Posterior vena cava (tissue), 2 donors: ENCODE measurements at places on chromosomes 7 and 10.
A peak's percentile ranks its signal among the peaks of the same experiment; 100 is the strongest.

DNA sequence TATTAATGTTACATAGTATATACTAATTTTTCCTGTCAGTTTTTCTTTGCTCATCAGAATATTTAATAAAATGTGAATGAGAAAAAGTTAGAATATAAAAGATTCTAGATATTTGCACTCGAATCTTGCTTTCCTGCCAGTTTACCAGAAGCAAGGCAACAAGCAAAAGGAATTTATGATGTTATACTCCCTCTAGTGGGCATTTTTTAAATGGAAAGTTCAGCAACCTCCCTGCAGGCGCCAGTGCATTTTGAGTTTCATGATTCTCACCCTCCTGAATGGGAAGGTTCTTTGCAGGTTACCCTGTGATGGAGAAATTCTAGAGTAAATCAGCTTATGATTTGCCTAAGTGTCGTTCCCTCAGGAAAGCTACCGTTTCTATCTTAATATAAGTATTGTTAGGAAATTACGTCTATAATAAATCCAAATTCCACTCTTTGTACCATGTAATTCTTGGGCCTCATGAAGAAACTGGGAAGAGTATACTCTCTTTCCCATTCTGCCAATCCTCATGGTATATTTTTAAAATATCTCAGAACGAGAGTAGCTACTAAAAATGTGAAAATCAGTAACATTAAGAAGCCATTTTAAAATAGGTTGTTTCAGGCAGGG, 350.0 kb downstream of the CRPPA start:
- no peak for DNase-seq

DNA sequence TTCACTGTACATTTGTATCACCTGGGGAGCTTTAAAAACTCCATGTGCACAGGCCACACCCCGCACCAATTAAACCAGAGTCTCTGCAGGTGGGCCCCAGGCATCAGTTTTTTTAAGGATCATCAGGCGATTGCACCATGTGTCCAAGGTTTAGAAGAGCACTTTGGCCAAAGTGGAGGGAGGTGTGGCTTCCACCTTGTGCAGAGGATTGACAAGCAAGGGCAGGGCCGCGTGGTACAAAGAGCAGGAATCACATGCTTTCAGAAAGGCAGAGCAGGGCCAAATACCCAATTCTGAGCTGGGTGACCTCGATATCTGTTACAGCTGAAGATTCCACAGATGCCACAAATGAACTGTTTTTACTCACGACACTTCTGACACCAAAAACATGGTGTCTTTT, 52.4 kb downstream of the NOC3L start:
- DNase-seq: no peak

DNA sequence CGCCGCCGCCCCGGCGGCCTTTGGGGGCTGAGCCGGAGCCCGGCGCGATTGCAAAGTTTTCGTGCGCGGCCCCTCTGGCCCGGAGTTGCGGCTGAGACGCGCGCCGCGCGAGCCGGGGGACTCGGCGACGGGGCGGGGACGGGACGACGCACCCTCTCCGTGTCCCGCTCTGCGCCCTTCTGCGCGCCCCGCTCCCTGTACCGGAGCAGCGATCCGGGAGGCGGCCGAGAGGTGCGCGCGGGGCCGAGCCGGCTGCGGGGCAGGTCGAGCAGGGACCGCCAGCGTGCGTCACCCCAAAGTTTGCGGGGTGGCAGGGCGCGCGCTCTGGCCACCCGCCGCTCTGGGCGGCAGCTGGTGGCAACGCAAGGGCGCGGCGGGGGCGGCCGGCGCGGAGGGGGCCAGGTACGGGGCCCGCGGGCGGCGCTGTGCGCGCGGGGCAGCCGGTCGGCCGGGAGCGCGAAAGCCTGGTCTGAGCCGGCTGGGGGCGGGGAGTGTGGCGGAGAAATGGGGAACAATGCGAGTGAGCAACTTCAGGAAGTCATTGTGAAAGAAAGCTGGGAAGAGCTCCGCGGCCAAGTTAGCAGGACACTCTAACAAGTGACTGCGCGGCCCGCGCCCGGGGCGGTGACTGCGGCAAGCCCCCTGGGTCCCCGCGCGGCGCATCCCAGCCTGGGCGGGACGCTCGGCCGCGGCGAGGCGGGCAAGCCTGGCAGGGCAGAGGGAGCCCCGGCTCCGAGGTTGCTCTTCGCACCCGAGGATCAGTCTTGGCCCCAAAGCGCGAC, at the start of gene IKZF1:
IKZF1 (plus strand) TSS at position 588 of the 782 bp plus-strand sequence. CDS start 14,346 bp downstream, outside the sequence.
- DNase-seq: peak; percentile 93

- no peak for DNase-seq
Measured at GRCh38 chr7:151719897-151720242, 157.0 kb downstream of the PRKAG2 start.

GRCh38 chr10:106557053-106557452, 607.5 kb downstream of the SORCS1 start:
- no peak for DNase-seq

DNA sequence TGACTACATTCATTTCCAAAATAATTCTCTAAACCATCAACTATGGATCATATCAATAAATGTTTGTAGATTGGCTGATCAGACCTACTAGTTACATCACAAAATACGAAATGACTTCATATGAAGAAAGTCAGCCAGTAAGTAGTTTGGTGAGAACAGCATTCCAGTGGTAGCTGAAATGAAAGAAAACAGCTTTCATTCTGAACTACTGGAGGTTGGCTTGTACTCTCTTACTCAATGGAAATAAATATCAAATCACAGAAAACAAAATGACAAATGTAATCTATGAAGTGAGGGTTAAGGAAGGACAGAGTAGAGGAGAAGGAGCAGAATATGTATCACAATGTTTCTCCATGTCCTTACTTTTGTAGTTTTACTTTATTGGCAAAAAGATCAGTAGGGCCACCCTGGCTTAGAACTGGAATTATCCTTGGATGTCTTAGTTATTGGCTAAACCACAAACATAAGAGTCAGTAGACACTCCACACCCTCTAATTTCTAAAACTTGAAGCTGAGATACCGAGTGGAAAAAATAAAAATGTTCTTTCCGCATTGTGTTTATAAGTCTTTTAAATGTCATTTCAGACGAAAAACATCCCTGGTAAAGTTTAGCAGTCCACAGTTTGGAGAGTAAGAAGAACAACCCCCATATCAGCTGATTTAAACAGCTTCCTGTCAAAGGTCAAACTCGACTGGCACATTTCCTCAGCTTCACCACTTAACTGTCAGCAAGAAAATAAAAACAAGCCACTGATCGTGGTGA, 74.0 kb upstream of the DGKI start:
- no peak for DNase-seq

GRCh38 chr10:80693565-80693964, 155.9 kb downstream of the SH2D4B start:
- DNase-seq: no peak

DNA sequence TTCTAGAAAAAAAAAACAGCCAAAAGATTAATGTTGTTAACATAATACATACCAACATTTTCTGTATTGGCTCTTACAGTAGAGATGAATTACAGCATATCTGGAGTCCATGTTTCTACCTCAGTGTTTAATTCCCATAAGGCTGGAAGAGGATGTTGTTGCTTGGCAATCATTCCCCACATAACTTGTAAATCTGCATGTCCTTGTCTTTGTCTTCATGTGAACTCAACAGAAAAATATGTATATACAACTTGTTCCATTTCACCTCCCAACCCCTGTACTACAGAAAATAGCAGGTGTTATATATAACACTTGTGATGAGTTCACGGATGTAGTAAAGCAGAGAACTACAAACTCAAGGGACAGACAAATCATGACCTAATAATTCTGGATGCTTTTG, 160.9 kb upstream of the SEMA3C start:
- DNase-seq: no peak

DNA sequence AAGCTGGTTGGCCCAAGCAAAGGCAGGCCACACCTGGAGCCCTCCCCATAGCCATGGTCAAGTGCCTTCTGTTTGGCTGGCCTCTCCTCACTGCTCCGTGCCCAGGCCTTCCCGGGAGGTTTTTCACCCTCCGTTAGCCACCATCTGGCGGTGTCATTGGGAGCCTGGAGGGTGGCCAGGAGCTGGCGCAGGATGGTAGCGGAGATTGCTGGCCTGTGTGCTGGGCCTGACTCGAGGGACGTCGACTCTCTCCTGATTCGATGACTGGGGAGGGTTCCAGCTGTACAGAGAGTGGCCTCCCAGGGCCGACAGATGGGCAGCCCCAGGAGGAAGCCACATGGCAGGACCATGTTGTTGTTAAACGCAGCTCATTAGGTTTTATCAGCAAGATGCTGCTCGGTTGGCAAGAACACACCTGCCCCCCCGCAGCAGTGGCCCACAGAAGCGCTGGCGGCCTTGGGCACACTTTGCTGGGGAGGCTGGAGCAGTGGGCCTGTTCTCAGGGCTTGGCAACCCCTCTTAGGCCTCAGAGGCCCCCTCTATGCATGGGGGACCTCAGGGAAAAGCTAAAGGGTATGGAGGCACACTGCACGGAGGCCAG, 64.0 kb upstream of the CACUL1 start:
- DNase-seq: no peak

DNA sequence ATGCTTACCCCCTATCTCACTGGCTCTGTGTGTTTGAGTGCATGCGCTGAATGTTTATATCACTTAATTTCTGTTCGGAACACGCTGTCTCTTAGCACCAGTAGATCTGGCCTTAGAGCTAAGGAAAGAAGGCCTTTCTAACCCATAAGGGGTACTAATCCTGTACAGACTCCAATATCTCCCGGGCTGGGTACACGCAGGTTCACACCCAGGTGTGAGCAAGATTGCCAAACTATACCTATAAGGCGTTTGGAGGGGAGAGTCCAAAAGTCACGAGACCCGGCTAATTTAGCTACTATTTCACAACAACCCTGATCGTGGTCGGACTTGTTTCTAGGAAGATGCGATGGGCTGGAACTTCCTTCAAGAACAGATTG, 727 bp upstream of the PDSS1 start:
- no peak for DNase-seq

- no peak for DNase-seq
Measured at GRCh38 chr10:30503700-30504266, 69.8 kb downstream of the MAP3K8 start.

- DNase-seq: no peak
Measured at GRCh38 chr10:130018265-130018664, 54.2 kb upstream of the EBF3 start.

DNA sequence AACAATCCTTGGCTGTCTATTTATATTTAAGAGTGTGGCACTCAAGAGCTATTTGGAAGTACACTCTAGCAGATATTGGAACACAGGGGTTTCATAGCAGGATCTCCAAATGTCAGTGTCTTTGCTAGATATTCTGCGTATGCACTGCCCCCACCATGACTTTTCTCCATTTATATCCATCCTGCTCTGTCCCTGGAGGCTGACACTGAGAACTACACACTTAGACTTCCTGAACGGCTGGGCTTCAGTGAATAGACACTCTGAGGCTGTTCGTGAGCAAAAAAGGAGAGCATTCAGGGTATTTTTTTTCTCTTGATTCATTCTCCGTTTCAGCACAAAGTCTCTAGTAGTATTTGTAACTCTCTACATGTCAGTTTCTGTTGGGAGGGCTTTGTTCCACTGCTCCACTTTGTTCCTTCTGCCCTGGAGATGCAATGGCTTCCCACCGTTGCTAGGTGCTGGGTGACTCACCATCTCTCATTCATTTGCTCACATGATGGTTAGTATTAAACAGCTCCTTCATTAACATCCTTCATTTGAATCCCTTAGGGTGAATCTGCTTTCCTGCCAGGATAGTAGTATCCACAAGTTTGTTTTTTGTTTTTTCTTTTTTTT, 155.9 kb upstream of the SLC13A1 start:
- DNase-seq: no peak

DNA sequence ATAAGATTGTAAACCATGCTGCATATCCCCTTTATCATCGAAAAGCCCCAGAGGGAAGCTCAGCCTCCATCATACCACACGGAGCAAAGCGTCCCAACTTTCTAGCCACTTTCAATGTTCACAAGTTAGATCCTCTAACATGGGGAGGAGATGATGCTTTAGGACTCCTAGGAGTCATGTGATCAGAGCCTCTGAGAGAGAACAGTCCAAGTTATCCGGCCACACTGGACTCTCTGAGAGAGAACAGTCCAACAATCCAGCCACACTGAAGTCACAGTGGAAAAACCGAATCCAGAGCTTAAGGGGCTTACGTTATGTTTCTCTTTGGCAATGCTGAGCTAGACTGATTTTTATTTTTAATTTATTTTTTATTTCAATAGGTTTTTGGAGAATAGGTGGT, 72.5 kb downstream of the MALSU1 start:
- DNase-seq: no peak

DNA sequence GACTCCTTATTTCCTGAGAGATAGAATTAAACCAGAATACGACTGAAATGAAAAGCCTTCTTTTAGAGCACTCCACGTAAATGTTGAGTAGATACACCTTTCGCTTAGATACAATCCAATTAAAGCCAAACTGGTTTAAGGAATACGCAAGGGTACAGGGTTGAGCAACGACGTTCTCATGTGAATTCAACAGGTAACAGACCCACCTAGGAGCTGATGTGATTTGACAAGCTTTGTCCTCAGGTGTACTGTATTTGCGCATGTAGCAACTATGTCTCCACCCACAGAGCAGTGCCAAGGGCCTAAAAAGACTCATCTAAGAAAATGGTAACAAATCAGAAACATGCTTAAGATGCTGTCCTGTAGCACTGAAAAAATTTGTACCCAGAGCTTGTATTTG, 139.6 kb downstream of the GATA3 start:
- DNase-seq: no peak

- no peak for DNase-seq
Measured at GRCh38 chr10:50027195-50027594, 39.0 kb downstream of the AGAP6 start.

DNA sequence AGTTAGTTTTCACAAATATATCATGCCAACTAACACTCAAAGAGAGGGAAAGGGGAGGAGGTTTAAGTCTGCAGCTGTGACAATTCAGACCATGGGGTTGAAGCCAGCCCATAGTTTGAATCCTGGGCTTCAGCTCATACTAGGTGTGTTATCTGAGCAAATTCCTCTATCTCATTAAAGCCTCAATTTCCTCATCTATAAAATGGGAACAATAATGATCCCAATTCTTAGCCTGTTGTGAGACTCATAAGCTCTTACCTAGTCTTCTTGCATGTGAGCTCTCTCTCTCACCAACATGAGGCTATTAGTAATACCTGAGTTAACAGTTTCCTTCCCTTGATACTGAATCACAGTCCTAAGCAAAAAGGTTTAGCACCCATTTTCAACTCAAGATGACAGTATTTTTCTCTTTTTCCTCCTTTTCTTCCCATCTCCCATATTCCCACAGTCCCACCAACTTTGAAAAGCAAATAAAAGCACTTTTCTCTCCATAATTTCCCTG, 49.8 kb downstream of the NUDCD3 start:
- no peak for DNase-seq

GRCh38 chr10:690372-691161, 1.1 kb upstream of the DIP2C start:
- no peak for DNase-seq

GRCh38 chr7:108911016-108911415, 341.3 kb downstream of the DNAJB9 start:
- no peak for DNase-seq

- no peak for DNase-seq
Measured at GRCh38 chr7:95101422-95101821, 194.0 kb downstream of the PPP1R9A start.

DNA sequence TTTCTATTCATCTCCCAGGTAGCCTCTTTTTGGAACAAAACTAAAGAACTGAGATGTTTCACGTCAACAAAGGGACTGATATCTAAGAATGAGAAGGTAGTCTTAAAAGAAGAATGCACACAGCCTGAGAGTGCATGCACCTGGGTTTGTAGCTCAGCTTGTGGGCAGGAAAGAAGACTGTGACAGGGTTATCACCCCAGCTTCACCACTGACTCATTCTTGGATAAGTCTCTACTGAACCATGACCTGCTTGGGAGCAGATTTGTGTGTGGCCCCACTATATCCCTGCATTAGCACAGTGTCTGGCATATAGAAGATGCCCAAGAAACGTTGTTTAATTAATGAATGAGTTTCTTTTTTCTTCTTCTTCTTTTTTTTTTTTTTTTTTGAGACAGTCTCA, 187.5 kb downstream of the GPAM start:
- DNase-seq: no peak
